ENCODE measurements at places on chromosomes 1 and 21. TPM values are rescaled to one million over a fixed set of nuclear protein-coding genes. Genes with fewer than 3 reads are reported as not detected.

Gene LAPTM5
- 233 TPM for total RNA-seq

GRCh38 chr1:41013796-41014195 lies 7.7 kb downstream of the SLFNL1 start:
- H3K4me1 ChIP-seq, result peaks cover 7% of the 10 kb centered on the region
- H3K27me3 ChIP-seq, result no peaks in the 10 kb centered on the region
- H3K36me3 ChIP-seq, result peaks cover 41% of the 10 kb centered on the region
- DNase-seq, result no peak
- H3K27ac ChIP-seq, result peak overlapping the region; percentile 54

GRCh38 chr1:147641695-147642592 lies 28.4 kb downstream of the ACP6 start:
- DNase-seq, result peak; percentile 28
- no peak overlapping the region for H3K27ac ChIP-seq
- H3K4me3 ChIP-seq, result no peak overlapping the region
- H3K4me1 ChIP-seq, result peaks cover 23% of the 10 kb centered on the region

DNA sequence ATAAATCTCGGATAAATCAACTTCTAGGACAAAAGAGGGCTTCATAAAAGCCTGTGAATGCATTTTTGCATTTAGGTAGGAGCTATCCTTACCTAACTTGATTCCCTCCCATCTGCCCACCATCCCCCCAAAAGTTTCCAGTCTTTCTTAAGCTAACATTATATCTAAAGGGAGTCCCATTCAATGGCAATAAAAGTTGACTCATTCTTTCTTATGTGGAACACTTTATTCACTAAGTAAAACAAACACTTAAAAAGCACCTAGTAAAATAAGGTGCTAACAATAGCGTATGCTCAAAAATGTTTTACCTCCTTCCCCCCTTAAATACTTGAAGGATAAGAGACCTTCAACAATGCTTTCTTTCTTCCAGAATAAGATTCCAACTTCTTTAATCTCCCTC lies 83.8 kb downstream of the GON4L start:
- H3K27me3 ChIP-seq, result no peaks in the 10 kb centered on the region
- H3K36me3 ChIP-seq, result peaks cover 25% of the 10 kb centered on the region
- H3K27ac ChIP-seq, result no peak overlapping the region
- H3K4me3 ChIP-seq, result no peak overlapping the region
